ENCODE measurements at places on chromosomes 11 and 22.

DNA sequence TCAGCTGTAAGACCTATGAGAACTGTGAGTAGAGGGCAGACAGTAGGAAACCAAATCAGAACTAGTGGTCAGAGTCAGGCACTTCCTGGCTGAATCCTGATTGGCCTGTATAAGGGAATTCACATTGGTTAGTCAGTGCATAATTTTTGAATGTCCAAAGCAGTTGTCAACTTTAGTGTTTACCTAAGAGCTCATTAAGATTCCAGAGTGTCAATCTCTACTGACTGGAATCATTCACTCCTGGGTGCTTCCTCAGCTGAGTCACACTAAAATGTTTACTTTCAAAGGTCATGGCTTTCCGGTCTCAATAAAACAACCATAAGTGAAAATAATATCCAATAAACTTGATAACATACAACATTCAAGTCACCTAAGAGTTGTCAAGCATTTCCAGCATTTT, 306.1 kb downstream of the C11orf87 start:
- no peak for DNase-seq

DNA sequence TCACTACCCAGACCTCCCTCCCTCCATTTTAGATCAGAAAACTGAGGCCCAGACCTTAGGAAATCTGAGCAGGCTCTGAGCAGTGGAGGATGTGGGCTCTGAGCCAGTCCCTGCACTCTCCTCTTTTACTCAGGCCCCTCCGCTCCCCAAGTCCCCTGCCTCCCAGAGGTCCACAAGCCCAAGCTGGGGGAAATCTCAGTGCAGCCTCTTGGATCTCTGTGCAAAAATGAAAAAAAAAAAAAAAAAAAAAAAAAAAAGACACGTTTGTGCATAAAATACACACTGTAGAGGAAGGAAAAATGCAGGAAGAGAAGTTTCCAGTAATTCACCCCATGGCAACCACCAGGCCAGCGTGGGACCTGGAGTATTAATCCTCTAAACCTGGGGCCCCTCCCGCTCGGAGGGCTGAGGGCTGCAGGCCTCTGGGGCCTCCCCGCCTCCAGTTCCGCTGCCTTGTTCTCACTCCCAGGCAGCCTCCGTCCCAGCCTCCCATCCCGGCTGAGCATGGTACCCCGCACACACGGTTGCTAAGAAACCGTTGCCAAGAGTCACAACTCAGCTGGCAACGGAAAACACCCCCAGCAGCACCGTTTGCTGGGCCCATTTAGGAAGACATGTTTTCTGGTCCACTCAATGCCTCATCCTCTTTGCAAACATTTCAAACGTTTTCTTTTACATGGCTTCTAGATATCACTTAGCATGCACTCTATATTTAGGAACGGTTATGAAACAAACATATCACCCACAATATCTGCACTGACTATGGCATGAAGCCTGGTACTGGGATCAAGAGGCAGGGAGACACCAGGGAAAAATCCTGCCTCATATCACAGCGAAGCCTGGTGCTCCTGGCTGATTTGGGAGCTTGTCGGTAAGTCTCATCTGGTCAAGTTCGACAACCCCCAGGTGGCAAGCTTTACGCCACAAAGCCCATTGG, 227.5 kb downstream of the CTTN start:
- DNase-seq, result no peak

- DNase-seq, result no peak
Observed at GRCh38 chr11:130773244-130773820, 142.9 kb downstream of the SNX19 start.

DNA sequence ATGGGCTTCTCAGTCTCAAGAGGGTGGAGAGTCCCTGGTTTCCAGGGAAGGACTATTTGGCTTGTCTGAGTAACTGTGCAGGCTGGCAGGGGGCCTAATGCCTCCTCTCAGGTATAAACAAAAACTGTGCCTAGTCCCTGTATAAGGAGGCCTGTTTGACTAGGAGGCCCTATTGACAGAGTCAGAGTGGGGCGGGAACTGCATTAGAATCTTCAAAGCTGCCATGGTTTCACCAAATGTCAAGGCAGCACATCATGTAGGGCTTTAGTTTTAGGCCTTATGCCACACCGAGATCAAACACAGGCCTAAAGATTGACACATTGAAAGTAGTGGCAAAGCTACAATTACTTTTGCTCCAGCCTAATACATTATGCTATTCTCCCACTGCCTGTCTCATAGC, 611.5 kb upstream of the B3GAT1 start:
- no peak for DNase-seq

GRCh38 chr11:63445720-63446119, 45.2 kb downstream of the PLAAT5 start:
- DNase-seq, result no peak

- DNase-seq, result no peak
Observed at GRCh38 chr22:26050079-26050478, 119.2 kb upstream of the SEZ6L start.

DNA sequence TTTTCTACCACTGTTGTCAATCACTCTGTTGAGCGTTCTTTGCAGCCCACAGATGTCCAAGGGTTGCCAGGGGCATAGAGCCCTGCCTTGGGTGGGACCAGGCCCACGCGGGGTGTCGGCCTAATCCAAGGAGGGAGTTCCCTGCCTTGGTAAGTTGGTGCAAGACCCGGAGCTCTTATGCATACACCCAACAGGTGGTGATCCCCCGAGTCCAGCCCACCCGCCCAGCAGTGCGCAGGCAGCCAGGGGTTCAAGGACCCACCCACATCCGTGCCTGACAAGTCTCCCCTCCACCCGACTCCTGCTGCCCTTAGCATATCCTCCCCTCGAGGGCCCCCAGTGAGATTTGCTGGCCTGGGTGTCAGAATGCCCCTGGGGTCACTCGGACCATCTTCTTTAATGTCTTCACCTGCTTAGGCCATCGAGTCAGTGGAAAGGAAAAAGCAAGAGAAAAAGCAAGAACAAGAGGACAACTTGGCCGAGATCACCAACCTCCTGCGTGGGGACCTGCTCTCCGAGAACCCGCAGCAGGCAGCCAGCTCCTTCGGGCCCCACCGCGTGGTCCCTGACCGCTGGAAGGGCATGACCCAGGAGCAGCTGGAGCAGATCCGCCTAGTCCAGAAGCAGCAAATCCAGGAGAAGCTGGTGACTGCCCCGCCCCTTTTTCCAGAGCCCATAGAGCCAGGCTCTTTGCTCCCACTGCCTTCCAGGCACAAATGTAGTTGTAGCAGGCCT, 12.2 kb downstream of the RIBC2 start:
- no peak for DNase-seq

DNA sequence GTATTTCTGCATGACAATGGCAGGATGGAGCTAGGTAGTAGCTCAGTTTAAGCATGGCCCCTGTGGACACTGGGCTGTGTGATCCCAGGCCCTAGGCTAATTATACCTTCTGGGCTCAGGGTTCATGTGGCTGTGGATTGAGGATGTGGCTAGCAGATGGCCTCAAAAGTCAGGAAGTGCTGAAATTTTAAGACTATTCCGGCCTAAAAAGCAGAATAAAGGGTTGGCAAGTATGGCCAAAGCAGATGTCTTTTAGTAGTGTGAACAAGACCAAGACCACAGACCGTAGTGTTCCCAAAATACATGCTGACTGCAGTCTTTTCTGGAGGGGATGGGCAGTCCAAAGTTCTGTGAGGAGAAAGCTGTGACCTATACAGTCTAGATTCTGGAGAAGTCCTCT, 115.7 kb upstream of the RAG2 start:
- DNase-seq, result no peak

- DNase-seq, result no peak
Observed at GRCh38 chr22:38403812-38404211, 51.2 kb downstream of the KCNJ4 start.

DNA sequence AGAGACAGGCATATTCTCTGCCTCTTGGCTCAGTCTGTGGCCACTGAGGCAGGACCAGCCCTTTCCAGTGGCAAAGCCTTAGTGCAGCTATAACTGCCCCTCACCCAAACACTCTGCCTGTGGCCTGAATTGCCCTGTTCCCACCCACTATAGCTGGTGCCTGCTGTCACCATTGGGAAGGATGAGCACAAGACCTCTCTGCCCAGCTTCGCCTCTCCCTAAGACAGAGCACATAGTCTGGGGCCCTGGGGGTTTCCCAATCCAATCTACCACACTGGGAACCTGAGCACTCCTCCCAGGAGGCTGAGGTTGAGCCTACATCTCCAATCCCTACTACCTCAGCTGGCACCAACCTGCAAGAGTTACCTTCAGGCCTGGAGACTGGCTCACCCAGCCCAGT, 670.4 kb downstream of the JRKL start:
- DNase-seq, result no peak

GRCh38 chr22:30969532-30970355, 679 bp downstream of the TUG1 start:
- DNase-seq, result no peak

DNA sequence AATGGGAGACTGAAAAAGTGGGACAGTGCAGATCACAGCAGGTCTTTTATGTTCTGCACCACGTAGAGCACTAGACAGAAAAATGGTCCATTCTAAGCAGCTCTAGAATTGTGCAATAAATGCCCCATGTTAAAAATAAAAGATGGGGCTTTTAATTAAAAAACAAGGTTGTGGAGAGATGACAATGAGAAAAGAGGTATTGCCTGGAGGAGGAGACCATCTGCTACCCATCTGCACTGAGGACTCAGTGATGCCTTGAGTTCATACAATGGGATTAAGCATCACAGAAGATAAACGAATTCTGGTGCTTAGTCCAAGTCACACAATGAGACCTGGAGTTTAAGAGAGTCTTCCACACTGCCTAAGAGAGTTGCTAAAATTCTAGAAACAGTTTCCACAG, 73.6 kb downstream of the PAK1 start:
- DNase-seq, result no peak

GRCh38 chr22:49632199-49633009, 195.3 kb downstream of the BRD1 start:
- no peak for DNase-seq

DNA sequence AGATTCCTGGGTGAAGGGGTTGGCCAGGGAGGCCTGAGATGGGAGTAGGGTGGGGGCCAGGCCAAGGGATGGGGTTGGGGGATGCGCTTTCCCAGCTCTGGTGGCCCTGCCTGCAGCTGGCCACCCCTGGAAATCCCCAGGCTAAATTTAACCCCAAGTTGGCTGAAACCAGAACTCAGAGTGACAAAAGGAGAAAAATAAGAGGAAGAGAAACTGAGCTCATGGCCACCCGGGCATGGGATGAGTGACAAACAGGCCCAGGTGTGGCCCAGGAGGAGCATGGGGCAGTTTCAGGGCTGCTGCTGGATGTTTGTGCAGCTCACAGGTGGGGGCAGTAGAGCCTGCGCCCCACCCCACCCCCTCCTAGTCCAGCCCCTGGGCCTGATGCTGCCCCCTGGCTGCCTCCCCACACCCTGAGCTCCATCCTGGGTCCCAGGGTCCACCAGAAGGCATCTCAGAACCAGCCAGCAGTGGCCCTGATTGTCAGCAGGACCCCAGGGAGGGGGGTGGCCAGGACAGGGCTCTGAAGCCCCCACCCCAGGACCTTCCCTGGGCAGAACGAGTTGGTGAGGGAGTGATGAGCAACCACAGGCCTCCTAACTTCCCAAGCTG, 48.0 kb downstream of the IGLL5 start:
- DNase-seq, result no peak

GRCh38 chr11:60910711-60911380, 3.1 kb upstream of the TMEM109 start:
- DNase-seq, result no peak

DNA sequence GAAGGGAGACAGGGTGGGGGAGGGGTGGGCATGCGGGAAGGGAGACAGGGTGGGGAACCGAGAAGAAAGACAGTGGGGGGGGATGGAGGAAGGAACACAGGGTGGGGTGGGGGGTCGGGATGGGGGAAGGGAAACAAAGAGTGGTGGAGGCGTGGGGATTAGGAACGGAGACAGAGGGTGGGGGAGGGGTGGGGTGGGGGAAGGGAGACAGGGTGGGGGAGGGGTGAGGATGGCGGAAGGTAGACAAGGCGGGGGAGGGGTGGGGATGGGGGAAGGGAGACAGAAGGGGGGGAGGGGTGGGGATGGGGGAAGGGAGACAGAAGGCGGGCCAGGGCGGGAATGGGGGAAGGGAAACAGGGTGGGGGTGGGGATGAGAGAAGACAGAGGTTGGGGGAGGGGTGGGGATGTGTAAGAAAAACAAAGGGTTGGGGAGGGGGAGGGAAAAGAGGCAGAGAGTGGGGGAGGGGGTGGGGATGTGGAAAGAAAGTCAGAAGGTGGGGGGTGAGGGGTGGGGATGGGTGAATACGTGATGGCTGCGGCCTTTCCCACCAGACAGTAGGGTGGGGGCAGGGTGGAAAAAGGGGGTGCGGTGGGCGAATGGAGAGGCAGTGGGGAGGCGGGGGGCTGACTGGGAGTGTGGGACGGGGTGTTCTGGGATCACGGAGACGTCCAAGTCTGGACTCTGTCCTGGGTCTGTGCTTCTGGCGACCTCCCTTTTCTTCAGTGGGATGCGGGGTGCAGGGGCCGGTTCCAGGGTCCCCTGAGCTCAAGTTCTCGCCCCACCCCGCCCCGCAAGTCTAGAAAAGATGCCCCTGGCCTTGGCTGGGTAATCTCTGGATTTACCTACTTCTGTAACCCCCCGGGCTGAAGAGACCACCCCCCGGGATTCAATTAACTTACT, 744 bp downstream of the PRAME start:
- no peak for DNase-seq

GRCh38 chr11:77747381-77747969, 73.0 kb downstream of the RSF1 start:
- DNase-seq, result no peak

DNA sequence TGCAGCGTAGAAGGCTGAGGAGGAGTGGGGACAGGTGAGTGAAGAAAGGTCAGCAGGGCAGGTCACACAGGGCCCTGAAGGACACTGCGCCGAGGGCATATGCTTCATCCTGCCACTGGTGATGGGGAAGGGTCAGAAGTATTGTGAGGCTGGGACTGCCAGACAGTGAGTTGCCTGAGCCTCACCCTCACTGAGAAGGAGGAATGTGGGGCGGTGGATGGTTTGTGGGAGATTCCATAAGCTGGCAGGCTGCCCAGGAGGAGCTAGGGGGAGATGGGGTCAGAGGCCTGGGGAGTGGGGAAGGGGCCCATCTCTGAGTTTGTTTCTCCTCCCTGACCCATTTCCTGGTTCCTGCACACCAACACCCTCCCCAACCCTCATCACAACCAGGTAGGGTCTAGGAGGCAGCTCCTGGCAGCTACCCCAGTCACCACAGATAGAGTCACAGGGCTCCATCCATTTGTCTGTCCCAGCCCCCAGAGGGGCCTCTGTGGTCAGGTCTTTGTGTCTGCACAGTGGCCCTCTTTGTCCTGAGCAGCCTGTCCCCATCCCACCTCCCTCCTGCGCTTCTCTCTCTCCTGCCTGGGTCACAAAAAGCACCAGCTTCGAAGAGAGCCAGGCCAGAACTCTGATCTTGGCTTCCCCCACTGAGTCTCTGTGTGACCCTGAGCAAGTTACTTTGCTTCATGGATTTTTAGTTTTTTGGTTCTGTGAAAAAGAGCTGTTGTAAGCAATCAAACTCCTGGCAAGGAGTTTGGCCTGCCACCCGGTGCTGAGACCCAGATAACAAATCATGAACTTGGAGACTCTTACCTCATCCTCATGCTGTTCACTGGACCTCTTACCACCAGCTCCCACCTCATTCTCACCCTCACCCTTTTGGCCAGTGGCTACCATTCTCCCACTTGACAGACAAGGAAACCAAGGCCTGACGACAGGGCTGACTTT, 4.6 kb upstream of the P2RY2 start:
- no peak for DNase-seq

Data from SIG-M5 (cell line).